ENCODE measurements at places on chromosomes 3 and 15.

DNA sequence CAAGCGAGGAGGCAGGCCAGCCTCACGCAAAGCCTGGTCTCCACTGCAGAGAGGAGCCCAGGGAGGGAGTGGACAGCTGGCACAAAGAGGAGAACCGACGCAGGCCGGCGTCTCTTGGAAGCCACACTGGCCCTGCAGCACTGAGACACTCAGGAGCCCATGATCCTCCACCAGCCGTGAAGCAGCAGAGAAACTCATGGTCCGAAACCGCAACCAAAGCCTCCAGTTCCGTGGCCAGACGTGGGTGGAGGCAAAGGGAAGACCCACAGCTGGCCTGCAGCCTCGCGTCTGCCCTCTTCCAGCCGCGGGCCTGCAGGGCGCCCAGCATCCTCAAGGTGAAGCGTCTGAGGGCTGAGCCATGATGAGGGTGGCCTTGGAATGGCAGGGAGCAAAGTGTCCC is 62.2 kb upstream of the SEC61A1 start:
- DNase-seq = no peak

DNA sequence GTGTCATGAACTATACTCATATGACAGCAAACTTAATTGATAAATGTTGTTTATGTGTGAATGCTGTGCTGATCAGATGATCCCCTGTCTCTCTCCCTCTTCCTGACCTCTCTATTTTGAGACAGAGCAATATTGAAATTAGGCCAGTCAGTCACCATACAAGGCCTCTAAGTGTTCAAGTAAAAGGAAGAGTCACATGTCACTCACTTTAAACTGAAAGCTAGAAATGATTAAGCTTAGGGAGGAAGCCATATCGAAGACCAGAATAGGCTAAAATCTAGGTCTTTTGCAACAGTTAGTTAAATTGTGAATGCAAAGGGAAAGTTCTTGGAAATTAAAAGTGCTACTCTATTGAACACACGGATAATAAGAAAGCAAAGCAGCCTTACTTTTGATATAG is 498.6 kb downstream of the ZPLD1 start:
- DNase-seq = no peak

DNA sequence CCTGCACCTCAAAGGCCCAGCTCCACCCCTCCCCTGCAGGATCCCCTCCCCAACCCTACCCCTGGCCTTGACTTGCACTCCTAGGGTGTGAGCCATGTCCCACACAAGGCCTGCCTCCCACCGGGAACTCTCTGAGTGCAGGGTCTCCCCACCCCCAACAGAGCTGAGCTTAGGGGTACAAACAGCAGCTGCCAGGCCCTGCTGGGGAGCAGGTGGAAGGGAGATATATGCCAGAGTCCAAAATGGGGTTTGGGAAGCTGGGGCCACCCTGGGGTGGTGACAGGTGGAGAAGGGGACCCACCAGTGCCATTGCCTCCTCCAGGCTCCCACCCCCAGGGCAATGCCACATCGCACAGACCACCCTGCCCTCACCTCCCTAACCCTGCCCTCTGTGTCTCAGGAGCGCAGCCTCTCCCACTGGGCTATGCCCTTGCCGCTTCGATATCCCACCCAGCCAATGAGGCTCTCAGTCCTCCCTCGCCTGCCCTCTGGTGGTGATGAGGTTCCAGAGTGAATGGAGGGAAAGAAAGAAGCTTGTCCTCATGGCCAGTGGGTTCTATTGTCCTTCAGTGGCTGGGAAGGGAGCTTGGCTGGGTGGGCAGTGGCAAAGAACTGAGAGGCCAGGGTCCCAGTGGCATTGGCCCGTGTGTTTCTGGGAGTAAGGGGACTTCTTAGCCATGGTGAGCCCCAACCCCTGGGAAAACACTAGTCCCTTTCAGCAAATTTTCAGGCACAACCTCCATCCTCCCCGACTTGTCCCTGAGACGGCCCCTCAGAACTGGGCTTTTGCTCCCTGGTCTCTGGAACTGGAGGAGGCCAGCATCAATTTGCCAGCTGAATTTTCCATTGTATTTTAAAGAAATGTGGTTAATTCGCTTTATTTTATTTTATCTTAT is 46.8 kb downstream of the CYP11A1 start:
- DNase-seq = peak; percentile 45

GRCh38 chr15:77336006-77336405 is 83.9 kb downstream of the PEAK1 start:
- DNase-seq = no peak

DNA sequence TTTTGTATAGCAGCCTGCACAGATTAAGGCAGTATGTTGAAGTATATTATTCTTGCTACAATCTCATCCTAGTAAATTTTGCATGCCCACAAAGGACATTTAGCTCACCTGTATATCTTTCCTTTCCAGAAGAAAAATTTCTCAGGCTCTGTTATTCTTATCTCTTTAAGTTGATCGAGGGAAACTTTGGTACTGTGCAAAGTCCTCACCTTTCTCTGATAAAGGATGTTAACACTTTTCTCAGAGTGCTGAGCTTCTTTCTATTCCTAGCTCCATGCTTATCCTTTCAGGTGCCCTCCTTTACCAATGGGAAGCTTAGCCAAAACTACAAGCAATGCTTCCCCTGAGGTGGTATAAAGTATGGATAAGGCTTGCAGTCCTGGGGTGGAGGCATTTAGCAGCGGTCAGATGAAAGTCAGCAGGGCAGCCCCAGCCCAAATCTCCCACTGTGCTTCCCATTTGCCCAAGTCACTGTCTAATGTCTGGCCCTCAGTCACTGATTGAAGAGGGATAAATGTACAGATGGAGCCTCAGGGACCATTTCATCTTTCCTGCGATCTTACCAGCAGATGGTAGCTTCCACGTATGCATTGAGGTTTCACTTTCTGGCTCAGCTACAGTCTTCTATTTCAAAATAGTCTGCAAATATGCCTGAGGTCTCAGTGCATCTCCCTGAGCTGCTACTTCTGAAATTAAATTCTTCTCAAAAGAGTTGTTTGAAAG is 127.8 kb upstream of the P2RY1 start:
- no peak for DNase-seq

DNA sequence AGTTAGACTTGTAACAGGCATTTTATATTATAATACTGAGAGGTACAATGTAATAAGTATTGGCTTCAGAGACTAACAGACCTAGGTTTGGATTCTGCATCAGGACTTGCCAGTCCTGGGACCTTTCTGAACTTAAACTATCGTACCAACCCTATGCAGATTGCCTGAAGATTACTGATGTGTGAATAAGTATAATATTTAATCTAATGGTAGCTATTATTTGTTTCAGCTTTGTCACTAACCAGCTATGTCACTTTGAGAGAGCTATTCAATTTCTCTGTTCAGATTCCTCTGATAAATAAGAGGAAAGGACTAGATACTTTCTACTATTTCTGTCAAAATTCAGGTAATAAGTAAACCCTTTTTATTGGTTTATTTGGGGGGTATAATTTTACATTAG is 184.4 kb upstream of the NECTIN3 start:
- no peak for DNase-seq

GRCh38 chr15:58777107-58777506 is 6.0 kb downstream of the MINDY2 start:
- no peak for DNase-seq

- no peak for DNase-seq
Measured at GRCh38 chr3:79515072-79515471, 252.7 kb downstream of the ROBO1 start.

GRCh38 chr3:80556763-80557162 is 789.0 kb upstream of the ROBO1 start:
- DNase-seq = no peak

DNA sequence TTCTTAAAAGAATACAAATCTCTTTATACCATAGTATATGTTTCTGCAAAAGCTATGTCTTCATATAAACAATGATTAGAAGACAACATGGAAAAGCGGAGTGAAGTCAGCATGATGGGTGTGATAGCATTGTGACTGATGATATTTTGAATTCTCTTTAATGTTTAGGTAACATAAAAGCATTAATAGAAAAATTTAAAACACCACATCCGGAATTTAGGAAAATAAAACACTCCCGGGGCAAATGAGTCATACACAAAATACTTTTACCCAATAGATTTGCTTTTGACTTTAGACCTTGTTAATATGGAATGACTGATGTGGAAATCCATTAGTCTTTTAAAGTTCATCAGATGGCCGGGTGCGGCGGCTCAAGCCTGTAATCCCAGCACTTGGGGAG is 134.7 kb downstream of the P3H2 start:
- no peak for DNase-seq

Measured in T-cell (primary cell).